WERI-Rb-1 (cell line): ENCODE measurements at places on chromosomes 7 and 10.

- no peak for DNase-seq
Observed at GRCh38 chr7:11430841-11431240, 401.2 kb downstream of the THSD7A start.

DNA sequence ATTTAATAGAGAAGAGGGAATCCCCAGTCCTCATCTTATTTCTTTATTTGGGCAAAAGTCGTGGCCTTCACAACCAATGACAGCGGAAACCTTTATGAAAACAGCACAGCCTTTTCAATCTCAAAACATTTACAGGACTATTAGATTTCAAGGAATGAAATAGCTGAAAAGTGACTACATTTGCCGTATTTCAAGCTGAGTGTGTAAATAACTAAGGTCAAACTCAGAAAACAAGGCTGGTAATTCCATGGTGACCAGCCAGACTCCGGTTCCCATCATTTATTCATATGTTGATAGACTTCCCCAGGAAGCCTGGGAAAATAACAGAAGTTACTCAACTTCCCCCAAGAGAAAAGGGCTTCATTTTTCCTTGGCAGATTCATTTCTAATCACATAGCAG, 457.3 kb upstream of the NFE2L3 start:
- DNase-seq, result no peak

GRCh38 chr10:119734396-119735332, 8.8 kb downstream of the INPP5F start:
- no peak for DNase-seq

GRCh38 chr10:132391676-132392020, 5.4 kb upstream of the PWWP2B start:
- DNase-seq, result peak; percentile 4

- no peak for DNase-seq
Observed at GRCh38 chr7:23430893-23431259, 39.4 kb downstream of the IGF2BP3 start.

GRCh38 chr7:15612205-15612604, 50.4 kb upstream of the AGMO start:
- no peak for DNase-seq

DNA sequence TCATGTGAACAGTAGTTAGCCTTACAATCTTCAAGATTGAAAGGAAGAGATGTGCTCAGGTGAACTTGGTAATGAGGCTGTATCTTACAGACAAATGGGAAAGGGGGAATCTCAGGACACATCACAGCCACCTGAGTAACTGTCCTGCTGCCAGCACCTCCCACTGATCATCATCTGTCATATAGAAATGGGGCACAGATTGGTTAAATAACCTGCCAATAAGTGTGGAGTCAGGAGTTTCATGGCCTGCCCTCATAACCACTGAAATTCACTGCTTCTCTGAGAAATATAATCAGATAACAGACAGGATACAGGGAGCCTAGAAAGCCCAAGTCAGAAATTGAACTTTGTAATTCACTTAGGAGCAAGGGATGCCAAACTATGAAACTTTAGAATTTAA, 64.9 kb upstream of the TAS2R16 start:
- DNase-seq, result no peak

- no peak for DNase-seq
Observed at GRCh38 chr7:49438281-49438680, 335.2 kb upstream of the VWC2 start.

GRCh38 chr7:114976666-114977065, 54.8 kb downstream of the MDFIC start:
- no peak for DNase-seq

DNA sequence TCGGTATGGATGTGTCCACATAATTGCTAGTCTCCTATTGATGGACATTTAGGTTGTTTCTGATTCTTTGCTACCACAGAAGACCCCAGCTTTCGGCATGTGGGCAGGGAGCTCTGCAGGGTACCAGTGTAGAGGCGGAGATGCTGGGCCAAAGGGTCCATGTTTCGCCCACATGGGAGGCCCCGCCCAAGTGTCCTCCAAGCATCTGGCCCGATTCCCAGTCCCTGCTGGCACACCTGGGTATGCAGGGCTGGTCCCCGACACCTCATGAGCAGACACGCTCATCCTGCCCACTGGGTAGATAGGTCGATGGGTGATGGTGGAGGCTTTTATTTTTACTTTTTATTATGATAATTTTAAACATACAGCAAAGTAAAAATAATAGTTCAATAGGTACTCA, 19.4 kb upstream of the TBRG4 start:
- DNase-seq, result no peak

- no peak for DNase-seq
Observed at GRCh38 chr7:149715476-149715875, 57.9 kb downstream of the ZNF467 start.

- no peak for DNase-seq
Observed at GRCh38 chr7:111096997-111097396, 6.1 kb downstream of the LRRN3 start.

- DNase-seq, result no peak
Observed at GRCh38 chr7:121871188-121871587, 1.8 kb upstream of the PTPRZ1 start.

DNA sequence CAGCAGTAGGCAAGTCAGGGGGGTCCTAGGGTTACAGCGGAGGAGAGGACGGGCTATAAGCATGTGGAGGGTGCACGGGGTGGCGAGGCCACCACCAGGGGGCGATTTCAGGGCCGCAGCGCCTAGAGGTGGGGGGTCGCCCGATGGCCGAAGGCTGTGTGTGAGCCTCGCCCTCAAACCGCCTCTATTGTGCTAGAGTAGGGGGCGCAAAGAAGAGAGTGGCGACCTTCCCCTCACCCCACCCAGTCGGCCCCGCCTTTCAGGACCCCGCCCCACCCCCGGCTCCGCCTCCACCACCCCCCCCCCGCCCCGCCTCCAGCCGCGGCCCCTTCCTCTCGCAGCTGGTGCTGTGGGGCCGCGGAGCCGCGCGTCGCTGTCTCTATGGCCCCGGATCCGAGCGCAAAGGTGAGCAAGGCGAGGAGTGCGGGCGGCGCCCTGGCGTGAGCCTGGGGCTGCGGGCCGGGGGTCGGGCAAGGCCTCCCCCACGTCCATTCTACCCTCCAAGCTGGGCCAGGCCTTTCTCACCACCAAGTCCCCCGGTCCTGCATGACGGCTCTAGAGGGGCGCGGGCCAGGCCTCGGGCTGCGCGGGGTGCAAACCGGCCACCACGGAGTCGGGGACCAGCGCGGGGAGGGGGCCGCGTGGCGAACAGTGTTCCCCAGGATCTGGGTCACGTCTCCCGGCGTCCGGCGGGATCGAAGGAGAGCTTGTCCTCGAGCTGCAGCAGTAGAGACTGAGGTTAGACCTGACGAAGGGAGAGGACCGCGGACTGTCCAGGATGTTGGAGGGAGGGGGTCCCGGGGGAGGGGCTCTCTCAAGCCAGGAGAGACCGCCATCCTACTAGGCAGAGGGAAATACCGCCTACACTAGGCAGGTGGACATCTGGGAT, at the start of gene SEMA4G:
TSS of gene SEMA4G (plus strand) at position 318 of the 889 bp plus-strand sequence. CDS start 3,409 bp downstream, outside the sequence.
- peak; percentile 75 for DNase-seq

GRCh38 chr10:45040921-45041542, 40.3 kb downstream of the ZNF22 start:
- no peak for DNase-seq

DNA sequence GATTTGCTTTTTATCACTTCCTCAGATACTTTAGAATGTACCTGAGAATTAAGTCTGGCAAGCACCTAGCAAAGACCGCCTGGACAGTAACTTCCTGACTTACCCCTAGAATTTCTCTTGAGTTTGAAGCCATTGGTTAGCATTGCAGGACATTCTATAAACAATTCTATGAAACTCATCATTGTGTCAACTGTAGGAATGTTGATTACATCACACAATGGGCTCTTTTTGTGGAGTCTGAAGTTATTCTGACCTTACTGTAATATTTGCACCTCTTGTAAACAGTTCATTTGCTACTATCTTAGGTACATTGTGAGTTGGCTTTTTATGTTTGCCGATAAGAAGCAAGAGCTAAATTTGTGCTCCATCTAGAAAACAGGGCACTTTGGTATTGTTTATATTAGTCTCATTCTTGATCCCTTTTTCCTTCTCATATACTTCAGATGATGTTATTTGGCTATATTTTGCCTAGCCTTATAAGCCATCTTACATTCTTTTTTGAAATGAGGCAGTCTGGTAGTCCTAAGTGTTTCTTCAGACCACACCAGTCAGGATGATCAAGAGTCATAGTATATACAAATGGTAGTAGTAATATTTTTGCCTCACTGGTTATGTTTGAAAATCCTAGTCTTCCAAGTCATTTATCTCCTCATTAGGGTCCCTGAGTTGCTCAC, 52.4 kb downstream of the CASD1 start:
- DNase-seq, result no peak

DNA sequence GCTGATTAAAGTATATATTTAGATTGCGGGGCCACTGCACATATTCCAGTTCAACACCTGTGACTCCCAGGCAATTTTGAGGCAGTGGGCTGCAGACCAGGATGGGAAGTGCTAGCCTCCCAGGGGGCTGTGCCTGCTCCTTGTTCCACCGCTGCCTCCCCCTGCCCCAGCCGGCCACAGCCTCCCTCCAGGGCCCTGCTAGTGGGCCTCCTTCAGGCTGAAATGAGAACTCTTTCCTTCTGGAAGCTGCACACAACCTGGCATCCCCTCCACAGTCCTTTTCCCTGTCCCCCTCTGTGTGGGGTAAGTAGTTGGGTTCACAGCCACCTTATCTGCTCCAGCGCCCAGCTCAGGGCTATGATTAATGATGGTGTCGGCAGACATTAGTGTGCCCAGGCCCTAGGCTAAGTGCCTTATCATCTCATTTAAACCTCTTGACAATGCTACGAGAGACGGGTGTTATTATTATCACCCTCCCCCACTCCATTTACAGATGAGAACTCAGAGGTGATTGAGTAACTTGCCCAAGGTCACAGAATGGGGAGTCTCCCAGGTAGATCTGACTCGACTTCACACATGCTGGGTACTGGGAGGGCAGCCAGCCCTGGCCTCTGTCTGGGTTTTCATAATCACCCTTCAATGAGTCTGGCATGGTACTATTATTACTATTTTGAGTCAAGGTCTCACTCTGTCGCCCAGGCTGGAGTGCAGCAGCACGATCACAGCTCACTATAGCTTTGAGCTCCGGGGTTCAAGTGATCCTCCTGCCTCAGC, 10.8 kb upstream of the SFRP5 start:
- DNase-seq, result no peak

DNA sequence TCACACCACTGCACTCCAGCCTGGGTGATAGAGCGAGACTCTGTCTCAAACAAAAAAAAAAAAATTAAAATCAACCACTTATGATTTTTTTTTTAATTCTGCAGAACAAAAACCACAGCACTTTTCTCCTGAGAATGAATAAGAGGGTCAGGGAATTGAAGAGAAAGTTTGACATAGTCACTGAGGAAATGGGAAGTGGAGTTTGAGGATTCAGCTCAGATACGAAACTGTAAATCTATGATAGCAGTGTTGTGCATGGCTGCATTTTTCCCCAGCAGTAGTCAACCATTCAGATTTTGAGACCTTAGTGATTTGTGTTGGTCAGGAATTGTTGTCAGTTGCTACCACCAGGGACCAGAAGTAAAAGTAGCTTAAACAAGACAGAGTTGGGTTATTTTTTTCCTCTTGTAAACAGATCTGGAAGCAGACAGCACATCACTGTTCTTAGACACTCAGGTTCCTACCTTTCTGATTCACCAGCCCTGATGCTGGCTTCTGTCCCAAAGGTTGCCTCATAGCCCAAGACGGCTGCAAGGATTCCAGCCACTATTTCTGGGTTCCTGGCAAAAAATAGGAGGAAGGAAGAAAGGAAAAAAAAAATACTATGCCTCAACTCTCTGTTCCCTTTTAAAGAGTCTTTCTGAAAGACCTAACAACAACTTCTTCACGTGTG, 20.1 kb downstream of the PILRA start:
- DNase-seq, result no peak

- DNase-seq, result no peak
Observed at GRCh38 chr7:20218279-20218678, 1.1 kb upstream of the MACC1 start.

GRCh38 chr10:126867567-126868365, 37.5 kb upstream of the DOCK1 start:
- DNase-seq, result no peak

- DNase-seq, result no peak
Observed at GRCh38 chr7:146698995-146699610, 582.5 kb downstream of the CNTNAP2 start.

GRCh38 chr10:10687751-10688150, 329.9 kb upstream of the CELF2 start:
- DNase-seq, result no peak

- no peak for DNase-seq
Observed at GRCh38 chr7:50335795-50336754, 31.6 kb downstream of the IKZF1 start.

DNA sequence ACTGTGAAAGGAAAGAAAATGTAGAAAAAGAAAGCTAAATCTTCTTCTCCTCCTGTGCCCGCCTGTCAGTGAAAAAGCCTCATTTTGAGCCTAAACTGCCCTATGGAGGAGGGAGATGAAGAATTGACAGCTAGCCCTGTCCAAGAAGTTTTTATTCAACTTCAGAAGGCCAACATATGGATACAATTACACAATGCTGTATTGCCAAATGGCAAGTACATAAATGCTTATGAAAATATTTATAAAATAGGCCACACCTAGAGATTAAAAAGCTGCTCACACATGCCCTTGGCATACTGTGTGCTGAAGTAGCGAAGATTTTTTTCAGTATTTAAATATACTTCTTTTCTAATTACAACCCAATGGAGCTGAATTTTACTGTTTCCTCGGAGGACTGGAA, 65.1 kb upstream of the NEBL start:
- DNase-seq, result no peak

DNA sequence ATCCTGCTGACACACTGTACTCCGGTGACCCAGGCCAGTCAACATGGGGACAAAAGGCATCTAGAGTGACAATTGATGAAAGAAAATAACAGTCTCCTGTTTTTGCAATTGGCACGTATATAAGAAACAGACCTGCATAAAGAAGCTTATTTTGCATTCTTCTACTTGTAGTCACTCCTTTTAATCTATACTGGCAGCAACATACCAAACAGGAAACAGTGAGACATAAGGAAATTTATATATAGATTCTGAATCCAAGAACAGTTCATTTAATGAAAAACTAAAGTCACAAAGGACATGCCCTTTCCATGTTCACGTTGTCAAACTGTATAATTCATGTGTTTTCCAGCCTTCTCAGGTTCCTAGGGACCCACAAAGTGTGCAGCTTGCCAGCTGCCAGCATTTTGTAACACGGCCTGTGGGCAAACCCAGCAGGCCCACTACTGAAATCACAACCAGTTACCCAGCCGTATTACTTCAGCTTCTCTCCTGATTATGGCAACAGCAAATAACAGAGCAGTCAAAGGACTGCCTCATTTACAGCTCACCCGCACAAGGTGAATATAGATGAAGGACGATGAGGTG, 72.3 kb downstream of the AMPH start:
- no peak for DNase-seq

GRCh38 chr10:110408203-110408871, 89.4 kb upstream of the DUSP5 start:
- no peak for DNase-seq

GRCh38 chr10:114715171-114715670, 57.1 kb upstream of the ABLIM1 start:
- no peak for DNase-seq

DNA sequence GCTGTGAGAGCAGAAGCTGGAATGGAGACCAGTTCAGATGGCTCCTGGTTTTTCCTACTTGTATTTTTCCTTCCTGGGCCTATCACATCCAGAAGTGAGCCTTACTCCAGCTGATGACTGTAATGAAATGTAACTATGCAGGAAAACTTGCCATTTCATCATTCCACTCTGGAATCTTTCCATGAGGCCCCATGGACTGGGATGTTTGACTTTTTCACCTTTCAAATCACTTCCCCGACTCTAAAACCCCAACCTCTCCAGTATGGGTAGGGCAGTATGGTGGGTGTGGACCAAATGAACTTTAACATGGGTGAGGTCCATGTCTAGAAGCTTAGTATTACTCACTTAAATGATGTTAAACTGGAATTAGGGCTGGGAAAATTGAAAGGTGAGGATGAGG, 40.3 kb upstream of the DLD start:
- DNase-seq, result no peak
